ENCODE measurements at places on chromosomes 2 and 18.
A peak's percentile ranks its signal among the peaks of the same experiment; 100 is the strongest.

DNA sequence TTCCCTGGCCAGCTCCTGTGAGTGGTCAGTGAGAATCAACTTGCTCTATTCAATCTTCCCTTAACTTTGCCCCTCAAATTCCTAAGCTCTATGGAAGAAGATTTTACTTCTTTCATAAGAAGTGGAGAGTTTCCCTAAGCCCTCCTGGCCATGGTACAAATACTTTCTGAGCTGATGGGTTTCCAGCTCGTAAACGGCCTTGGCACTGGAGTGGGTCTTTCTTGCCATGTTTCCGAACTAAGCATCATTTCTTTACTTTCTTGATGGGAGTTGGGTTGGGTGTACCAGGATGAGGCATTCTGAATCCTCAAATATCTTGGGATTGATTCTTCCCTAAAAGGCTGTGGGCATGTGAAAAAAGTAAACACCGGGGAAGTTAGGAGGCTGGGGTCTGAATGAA is 72.5 kb downstream of the ACKR3 start:
- DNase-seq: no peak

DNA sequence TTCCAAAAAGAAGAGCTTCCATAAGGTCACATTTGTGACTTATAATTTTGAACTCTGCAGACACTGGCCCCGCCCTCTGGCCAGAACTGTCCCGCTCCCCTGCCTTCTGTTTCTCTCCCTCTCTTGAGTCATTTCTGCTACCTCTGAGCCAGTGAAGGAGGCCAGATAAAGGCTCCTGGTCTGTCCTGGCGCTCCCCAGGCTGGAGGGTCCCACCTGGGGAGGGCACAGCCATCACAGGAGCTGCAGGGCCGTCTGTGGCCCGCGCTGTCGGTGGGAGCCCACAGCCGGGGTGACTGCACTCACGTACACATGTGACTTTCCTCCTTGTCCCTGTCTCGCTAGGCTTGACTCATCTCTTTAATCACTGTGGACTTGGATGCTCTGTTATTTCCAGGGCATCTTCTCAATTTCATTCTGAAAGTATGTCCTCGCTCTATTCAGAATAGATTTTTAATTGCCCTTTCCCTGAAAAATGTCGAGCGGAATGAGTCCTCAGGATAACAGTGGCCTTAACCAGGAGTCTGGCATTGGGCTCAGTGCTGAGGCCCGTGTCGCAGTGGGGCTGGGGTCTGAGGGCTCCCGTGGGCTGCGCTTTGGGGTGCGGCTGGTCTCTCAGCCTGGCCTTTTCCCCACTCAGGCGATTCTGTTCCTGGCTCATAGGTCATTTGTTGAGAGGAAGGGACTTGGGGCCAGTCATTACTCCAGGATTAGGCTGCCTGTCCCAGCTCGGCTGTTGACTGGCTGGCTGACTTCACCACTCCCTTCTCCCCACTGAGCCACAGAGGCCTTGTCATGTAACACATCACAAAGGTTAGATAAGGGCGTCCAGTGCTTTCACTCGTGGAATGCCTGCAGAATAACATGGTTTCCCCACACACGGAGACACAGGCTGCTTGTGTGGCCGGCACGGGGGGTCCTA is 34.5 kb downstream of the KLHL29 start:
- DNase-seq: no peak

DNA sequence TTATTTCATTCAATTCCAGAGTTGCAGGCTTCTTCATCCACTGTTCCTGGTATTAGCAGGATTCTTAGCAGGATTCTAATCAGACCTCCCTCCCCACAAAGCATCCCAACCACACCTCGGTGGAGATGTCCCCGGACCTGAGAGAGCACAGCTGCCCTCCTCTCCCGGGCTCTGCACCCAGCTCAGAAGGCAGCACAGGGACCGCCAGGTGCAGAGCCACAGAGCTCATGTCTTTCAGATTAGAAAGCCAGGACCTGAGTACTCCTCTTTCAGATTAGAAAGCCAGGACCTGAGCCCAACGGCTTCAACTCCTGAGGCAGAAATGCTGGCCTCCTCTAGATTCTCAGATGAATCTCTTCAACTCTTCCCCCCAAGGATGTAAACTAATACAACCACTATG is 152.3 kb downstream of the MYO5B start:
- no peak for DNase-seq

DNA sequence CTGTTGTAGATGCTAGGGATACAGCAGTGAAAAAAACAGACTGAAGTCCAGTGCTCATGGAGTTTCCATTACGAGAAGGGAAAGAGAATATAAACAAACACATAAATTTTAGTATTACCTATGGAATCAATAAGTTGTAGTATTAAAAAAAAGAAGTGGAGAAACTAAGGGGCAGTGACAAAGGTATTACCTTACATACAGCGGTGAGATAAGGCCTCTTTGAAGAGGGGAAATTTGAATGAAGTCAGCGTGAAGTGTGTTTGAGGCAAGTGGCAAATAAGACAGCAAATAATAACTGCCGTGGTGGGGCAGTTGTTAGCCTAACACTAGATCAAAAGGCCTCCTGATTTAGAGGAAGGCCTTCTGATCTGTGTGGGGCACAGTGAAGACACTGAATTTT is 57.9 kb downstream of the TLK1 start:
- DNase-seq: no peak

GRCh38 chr18:75845413-75845812 is 417.9 kb upstream of the SMIM21 start:
- no peak for DNase-seq

DNA sequence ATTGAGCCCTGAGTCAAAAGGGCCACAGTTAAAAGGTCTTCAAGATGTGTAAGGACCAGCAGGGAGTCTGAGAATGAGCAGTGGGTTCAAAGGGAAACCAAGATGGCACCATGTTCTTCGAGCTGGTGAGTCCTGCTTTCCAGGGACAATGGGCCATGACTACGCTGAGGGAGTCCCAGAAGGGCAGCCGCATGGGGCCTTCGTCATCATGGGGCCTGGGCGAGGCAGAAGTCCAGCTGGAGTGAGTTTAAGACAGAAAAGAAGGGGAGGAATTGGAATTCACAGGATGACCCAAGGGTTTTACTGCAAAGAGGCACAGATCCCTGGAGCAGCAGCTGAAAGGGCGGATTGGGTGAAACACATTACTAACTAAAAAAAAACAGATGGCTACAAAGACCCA is 340.8 kb upstream of the MYT1L start:
- no peak for DNase-seq

- no peak for DNase-seq
Observed at GRCh38 chr2:84388921-84389490, 70.1 kb downstream of the SUCLG1 start.

GRCh38 chr18:60649842-60650536 is 277.4 kb upstream of the MC4R start:
- no peak for DNase-seq

DNA sequence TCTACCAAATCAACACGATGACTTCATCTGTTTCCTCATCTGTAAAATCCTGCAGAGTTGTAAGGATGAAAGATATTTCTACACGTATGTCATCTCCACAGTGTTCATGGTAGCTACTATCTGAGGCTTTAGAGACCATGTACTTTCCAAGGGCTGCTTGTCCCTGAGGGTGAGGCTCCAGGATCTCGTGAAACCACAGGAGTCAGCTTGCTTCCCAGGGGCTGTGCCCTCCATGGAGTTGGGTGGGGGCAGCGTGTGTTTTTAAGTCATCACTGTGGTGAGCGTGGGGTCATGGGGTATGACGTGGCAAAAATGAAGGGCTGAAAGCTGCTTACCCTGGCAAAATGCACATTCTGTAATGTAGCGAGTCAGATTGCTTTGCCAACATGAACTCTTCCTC is 81.6 kb downstream of the ASAP2 start:
- DNase-seq: no peak

GRCh38 chr2:226130192-226130591 is 669.4 kb downstream of the IRS1 start:
- no peak for DNase-seq

- no peak for DNase-seq
Observed at GRCh38 chr2:215028231-215028630, 110.2 kb downstream of the ABCA12 start.

- no peak for DNase-seq
Observed at GRCh38 chr2:25543939-25544338, 129.4 kb downstream of the DTNB start.

DNA sequence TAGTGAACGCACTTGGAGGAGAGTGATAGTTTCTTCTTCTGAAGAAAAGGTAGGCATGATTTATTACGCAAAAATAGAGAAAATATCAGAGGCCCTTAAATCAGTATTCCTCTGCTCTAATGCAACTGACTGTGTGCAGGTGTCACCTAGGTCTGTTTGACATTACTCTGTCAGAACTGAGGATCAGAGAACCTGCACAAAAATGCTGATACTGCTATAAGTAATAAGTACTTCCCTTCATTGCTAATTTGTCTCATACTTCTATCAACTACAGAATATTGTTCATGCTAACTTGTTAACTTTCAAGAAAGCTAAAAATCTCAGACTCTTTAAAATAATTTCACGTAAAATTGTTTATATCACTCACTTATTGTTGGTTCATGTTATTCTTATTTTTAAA is 358.5 kb downstream of the ZNF804A start:
- no peak for DNase-seq

DNA sequence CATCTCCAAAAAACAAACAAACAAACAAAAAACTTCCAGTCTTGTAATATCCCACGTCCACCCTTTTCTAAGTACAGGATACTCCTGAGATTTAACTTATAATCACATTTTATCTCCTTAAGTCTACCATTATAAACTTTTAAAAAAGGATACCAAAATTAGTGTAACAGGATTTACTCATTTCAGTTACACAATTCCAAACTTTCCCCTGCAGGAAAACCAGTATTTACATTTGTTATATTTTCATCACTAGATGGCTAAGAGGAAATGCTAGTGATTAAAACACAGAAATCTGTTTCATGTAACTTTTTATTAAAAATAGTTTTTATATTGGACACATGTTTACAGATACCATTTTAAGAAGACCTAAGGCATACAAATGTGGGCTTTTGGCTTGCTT is 27.5 kb downstream of the CFAP36 start:
- DNase-seq: no peak

DNA sequence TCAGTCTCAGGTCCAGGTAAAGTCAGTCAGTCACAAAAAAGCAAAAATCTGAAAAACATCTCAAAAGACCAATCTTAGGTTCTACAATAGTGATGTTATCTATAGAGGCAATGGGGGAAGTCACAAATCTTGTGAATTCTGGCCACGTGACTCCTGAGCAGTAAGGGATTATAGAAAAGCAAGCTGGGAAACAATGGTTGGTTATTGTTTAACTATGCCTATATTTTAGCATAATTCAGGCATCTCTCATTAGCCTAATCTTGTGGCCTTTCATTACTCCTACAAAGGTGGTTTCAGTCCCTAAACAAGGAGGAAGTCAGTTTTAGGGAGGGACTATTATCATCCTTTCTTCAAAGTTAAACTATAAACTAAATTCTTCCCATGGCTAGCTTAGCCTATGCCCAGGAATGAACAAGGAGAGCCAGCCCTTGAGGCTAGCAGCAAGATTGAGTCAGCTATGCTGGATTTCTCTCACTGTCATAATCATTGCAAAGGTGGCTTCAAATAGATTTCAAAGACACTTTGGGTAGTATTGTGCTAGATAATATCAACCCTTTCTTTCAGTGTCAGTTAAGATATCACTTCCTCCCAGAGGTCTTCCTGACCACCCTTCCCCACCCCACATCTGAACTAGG is 56.4 kb upstream of the ITGA6 start:
- DNase-seq: no peak

DNA sequence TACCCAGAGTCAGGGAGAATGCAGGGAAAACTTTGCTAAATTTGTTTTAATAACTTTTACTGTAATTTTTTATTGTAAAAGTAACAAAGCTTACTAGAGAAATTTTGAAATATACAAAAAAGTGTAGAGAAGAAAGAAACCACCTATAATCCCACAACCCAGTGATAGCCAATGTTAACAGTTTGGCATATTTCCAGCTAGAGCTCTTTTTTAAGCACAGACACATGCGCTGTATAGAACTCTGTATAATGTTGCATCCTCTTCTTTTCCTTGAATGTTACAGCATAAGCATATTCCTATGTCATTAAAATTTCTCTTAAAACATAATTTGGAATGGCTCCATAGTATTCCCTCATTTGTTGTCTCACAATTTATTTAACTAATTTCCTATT is 37.4 kb upstream of the EPAS1 start:
- DNase-seq: no peak

DNA sequence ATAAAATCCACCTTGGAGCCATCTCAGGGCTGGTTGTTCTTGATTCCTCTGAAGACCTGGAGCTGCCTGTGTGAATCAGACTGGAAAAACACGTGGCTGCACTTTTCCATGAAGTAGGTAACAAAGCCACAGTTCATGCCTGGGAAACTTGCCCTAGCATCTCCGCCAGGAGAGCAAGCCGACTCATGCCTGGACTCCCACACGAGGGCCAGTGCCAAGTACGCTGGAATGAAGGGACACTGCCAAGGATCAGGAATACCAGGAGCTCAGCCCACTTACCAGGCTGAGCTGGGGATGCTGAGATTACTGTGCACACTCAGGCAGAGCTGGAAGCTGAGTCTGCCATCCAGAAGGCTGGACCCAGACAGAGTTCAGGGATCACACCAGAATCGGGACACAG is 10.9 kb upstream of the FHL2 start:
- DNase-seq: peak; percentile 51

- peak; percentile 43 for DNase-seq
Observed at GRCh38 chr2:203225423-203226039, 13.3 kb upstream of the CYP20A1 start.

DNA sequence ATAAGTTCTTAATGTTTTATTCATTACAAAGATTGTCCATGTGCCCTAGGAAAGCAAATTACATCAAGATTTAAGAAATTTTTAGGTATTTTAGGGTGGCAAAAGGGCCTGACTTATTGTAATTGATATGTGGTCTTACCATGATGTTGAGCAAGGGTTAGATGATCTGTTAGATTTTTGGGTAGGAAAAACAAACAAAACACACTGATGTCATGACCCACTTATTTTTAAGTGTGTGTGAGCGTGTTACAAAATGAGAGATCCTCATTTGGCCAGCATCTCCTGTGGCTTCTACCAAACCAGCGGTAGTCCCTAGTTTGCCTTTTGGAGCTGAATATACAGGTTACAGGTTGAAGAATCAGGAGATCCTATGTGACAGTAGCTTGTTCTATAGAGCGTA is 89.8 kb upstream of the ITGB6 start:
- DNase-seq: no peak

- no peak for DNase-seq
Observed at GRCh38 chr2:69957965-69958364, 3.5 kb downstream of the ASPRV1 start.

DNA sequence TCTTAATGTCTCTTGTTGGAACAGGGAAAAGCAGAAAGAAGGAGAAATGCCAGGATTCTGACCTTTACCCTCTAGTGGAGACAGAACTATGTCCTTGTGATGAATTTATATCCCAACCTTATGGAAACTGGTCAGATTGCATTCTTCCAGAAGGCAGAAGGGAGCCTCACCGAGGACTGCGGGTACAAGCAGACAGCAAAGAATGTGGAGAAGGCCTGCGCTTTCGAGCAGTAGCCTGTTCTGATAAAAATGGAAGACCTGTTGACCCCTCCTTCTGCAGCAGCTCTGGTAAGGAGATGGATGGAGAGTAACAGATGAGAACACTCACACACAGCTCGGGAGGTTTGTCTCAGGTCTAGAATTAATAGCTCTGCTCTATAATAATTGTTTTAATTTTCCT is 552.7 kb upstream of the HNMT start:
- DNase-seq: peak; percentile 15

- DNase-seq: peak; percentile 18
Observed at GRCh38 chr2:207499114-207499513, 30.6 kb upstream of the CREB1 start.

Data from HT-29 (cell line).